ENCODE measurements at places on chromosomes 7 and 10.

GRCh38 chr10:82742478-82742877 lies 867.5 kb downstream of the NRG3 start:
- no peak for DNase-seq

- DNase-seq = no peak
These were observed 44.4 kb upstream of the AGBL3 start for GRCh38 chr7:134941952-134942351.

GRCh38 chr10:78196396-78196795 lies 162.7 kb downstream of the RPS24 start:
- DNase-seq = no peak

DNA sequence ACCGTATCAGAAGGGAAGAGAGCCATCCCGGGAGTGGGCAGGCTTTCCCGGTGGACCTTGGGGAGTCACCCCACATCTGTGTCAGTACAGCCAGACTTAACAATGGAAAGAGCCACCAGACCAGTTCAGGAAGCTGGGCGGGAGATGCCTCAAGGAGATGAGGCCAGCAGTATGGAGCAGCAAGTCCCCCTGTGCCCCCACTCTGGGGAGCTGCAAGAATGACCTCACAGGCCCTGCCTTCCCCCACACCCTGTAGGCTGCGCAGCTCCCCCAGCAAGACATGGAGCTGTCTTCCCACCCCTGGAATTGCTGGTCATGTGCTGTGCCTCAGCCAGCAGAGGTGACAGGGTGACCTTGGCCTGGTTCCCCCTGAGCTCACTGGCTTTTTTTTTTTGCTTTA lies 76.8 kb upstream of the INSIG1 start:
- DNase-seq = no peak

DNA sequence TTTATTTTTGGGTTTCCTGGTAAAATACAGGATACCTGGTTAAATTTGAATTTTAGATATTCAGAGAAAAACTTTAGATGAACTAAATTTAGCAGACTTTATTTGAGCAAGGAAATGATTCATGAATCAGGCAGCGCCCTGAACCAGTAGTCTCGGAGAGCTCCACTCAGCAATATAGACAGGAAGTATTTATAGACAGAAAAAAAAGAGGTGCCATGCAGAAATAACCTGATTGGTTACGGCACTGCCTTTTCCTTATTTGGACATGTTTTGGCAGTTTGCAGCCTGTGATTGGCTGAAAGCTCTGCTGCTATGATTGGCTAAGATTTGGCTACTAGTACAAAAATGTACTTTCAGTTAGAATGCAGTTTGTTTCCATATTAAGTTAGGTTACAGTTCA lies 198.3 kb upstream of the DKK1 start:
- no peak for DNase-seq

DNA sequence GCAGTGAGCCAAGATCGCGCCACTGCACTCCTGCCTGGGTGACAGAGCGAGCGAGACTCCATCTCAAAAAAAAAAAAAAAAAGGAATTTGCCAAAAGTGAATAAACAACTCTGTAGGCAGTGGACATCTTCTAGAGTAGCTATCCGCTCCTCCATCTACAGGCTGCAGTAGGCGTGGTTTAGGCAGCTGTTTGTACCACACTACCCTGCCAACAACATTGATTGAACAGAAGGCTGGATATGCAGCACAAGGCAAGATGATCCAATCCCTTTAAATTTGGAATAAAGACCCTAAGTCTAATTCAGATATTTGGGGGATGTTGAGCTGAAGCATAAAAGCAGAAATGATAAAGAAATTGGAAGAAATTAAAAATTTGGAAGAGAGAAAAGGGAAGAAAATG lies 141.6 kb downstream of the TES start:
- DNase-seq = no peak

- DNase-seq = no peak
These were observed 117.8 kb upstream of the AKR1E2 start for GRCh38 chr10:4708123-4708759.

DNA sequence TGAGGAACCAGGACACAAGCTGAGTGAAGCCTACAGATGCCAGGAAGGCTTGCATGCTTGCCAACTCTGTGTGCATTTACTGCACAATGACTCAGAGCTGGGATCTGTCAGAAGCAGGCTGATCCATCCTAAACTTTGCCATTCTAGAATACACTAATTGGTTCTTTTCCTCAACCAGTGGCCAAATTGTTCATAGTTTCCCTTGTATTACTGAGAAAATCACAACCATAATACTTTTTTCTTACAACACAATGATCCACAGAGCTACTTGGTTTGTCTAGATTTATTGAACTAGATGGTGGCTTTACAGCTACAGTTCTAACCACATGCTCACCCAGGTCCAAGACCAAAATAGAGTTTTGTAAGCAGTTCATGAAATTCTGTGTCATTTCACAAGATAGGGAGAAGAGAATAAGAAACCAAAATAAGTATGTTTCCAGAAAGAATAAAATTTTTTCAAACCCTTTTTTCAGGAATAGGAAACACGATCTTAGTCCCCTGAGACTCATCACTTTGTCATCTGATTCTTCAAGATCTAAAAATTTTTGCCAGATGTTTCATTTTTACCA lies 21.0 kb upstream of the LRRC17 start:
- DNase-seq = no peak

DNA sequence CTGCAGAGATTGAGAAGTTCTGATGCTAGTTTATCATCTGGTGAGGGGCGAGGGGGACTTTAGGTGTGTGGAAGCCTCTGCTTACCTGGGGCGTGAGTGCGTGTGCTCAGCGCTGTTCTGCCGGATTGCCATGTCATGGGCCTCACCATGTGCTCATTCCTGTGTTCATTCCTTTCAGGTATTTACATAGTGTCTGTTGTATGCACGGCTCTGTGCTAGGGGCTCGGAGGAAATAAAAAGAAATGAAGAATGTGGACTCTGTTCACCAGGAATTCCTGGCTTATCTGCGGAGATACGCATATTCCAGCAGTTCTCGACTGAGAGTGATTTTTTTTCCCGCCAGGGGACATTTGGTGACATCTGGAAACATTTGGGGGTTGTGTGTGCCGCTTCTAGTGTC lies 152.0 kb downstream of the CAMK1D start:
- no peak for DNase-seq

DNA sequence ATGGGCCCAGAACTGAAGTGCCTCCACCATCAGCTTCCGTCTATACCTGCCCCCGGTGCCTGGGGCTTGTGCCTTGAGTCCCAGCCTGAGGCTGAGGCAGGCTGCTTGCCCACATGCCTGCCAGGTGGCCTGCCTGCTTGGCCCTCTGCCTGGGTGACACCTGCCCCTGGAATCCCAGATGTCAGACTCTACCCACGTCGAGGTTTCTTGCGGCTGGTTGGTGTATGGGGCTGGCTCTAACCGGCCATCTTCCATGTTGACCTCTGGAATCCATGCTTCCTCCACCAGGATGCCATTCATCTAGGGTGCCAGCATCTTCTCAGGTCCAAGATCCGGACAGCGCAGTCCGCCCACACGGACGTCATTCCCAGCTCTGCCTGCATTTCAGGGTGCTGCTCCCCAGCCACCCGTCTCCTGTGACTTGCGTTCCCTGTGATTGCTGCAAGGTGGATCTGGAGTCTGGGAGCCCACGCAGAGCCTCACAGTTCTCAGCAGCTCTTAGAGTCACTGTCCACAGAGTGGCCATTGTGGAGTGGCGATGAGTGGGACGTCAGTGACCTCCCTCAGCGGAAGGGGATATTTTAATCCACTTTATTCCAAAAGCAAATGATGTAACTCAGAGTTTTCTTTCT lies 298.1 kb downstream of the TCERG1L start:
- no peak for DNase-seq

DNA sequence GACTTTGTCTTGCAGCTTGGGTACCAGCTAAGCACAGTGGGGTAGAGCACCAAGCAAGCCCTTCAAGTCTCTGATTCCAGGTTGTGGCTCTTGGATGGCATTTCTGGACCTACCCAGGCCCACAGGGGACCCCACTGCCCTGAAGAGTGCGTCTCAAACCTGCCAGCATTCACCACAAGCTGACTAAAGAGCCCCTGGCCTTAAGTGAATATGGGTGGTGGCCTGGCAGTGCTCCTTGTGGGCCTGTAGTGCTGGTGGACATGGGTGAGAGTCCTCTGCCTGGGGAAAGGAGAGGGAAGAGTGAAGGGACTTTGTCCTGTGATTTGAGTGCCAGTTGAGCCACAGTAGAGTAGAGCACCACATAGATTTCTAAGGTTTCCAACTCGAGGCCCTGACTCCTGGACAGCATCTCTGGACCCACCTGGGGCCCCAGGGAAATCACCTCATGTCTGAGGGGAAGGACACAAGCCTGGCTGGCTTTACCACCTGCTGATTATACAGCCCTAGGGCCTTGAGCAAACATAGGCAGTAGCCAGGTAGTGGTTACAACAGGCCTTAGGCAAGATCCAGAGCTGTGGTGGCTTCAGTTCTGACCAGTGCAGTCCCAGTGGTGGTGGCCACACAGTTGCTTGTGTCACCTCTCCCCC lies 23.7 kb downstream of the GSDME start:
- peak; percentile 22 for DNase-seq

- DNase-seq = no peak
These were observed 60.8 kb upstream of the FAM3C start for GRCh38 chr7:121456785-121457359.

- DNase-seq = no peak
These were observed 3.4 kb downstream of the FAM20C start for GRCh38 chr7:195830-196128.

DNA sequence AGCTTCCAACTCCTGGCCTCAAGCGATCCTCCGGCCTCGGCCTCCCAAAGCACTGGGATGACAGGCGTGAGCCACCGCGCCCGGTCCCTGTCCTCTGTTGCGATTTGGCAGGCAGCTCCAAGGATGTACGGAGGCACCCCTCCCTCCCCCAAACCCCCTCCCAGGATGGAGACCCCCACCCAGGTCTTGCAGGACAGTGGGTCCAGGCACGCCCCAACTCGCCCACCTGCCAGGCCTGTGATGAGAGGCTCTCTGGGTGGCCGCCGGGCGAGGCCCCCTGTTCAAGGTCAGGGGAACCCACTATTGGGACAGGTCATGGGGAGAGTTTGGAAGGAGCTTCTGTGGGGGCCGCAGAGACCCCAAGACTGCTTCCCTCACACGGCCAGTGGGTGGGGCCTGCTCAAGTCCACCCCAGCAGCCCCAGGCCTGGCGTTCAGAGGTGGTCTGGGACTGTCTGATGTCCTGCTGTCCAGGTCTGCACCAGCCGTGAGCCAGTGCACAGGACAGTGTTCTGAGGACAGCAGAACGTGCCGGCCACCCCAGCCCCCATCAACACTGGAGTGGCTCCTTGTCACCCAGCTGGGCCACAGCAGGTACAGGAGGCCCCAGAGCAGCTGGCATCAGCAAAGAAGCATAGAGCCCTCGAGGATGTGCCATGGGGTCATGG lies 2.5 kb downstream of the ADAP1 start:
- DNase-seq = no peak

DNA sequence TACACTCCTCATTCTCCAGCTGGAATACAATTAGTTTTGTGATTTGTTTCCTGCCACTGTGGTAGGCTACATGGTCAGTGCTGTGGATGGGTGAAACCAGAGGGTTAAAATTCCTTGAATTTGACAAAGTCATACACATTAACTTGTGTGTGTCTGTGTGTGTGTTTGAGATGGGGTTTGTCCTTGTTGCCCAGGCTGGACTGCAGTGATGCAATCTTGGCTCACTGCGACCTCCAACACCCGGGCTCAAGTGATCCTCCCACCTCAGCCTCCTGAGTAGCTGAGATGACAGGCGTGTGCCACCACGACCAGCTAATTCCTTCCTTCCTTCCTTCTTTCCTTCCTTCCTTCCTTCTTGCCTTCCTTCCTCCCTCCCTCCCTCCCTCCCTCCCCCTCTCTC lies 24.8 kb upstream of the GIMAP8 start:
- no peak for DNase-seq

- DNase-seq = peak; percentile 38
These were observed 109.9 kb downstream of the AHR start for GRCh38 chr7:17408245-17408903.

- no peak for DNase-seq
These were observed 30.0 kb downstream of the MAT1A start for GRCh38 chr10:80259405-80259871.

DNA sequence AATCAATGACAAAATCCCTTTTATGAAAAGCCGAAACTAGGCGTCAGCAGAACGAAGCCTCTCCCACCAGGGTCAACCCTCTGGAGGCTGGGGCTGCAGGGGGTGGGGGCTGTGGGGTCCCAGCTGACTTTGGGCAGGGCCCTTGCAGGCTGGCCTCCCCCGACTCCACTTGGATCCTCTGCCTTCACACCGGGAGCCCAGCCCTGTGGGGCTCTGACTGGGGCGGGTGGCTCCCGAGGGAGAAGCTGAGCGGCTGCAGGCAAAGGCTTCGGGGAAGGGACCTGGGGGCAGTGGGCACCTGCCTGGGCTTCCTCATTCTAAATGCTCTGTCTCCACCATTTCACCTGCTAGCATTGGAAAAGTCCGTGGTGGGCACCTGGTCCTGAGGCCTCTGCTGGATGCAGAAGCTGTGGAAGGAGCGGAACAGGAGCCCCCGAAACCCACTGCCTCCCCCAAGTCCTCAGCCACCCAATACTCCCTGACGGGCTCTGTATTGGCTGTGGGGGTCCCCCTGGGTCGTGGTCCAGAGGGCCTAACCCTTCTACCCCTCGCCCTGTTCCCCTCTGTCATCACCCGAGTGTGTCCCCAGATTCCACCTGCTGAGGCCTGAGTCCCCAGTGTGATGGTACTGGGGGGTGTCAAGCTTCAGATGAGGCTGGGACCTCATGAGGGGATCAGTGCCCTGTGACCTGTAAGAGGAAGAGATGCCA lies 108.6 kb downstream of the DNAJB6 start:
- no peak for DNase-seq

DNA sequence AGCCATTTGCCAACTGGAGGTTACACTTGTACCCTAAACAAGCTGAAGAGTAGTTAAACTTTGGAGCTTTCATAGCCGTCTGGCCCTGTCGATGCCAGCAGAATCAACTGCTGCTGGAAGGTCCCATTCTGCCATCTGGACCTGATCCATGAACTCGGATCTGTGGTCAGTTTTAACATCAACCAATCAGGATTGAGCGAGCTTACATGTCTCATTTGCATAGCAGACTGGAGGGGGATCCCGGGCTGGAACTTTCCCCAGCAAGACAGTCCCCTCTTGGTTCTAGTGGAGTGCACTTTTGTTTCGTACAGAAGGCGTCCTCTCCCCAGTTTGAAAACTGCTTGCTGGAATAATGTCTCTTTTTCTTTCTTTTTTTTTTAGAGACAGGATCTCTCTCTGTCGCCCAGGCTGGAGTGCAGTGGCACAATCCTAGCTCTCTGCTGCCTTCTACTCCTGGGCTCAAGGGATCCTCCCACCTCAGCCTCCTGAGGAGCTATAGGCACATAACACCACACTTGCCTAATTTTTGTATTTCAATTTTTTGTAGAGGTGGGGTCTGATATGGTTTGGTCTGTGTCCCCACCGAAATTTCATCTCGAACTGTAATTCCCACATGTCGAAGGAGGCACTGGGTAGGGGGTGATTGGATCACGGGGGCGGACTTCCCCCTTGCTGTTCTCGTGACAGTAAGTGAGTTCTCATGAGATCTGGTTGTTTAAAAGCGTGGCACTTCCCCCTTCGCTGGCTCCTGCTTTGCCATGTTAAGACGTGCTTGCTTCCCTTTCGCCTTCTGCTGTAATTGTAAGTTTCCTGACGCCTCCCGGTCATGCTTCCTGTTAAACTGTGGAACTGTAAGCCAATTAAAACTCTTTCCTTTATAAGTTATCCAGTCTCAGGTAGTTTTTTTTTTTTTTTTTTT lies 42.8 kb upstream of the SEPHS1 start:
- DNase-seq = no peak

- no peak for DNase-seq
These were observed 73.7 kb upstream of the PPIF start for GRCh38 chr10:79273604-79274003.
